ENCODE measurements at places on chromosomes 7 and 10. TPM values are rescaled to one million over a fixed set of nuclear protein-coding genes. Genes with fewer than 3 reads are reported as not detected.

The KIAA1217 gene
- total RNA-seq = 10.9 TPM

The DKK1 gene
- total RNA-seq = 81.9 TPM

The CAV1 gene
- total RNA-seq = 1,540 TPM

The A1CF gene
- not detected for total RNA-seq

The FIGNL1 gene
- 53.9 TPM for total RNA-seq

The LANCL2 gene
- 16.3 TPM for total RNA-seq

The CARD11 gene
- 3.5 TPM for total RNA-seq

The FAM25A gene
- not detected for total RNA-seq

The PLEKHS1 gene
- under 0.01 TPM for total RNA-seq

The SCRN1 gene
- 65.4 TPM for total RNA-seq

The OR2A1 gene
- total RNA-seq = not detected

The LRIT1 gene
- not detected for total RNA-seq

The GATAD1 gene
- total RNA-seq = 24.8 TPM

Measured in vein endothelial cell (primary cell).